ENCODE measurements at places on chromosomes 6 and 20.

DNA sequence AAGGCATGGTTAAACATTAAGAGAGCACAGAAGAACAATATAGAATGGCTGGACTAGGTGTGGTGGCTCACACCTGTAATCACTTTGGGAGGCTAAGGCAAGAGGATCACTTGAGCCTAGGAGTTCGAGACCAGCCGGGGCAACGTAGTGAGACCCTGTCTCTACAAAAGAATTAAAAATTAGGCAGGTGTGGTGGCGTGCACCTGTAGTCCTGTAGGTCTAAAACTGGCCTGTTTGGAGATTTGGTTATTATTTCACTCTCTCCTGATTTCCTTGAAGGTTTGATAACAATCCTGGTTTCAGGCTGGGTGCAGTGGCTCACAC, 15.6 kb downstream of the SRSF6 start:
- no peak for DNase-seq

GRCh38 chr6:43797919-43798318, 27.9 kb downstream of the VEGFA start:
- no peak for DNase-seq

DNA sequence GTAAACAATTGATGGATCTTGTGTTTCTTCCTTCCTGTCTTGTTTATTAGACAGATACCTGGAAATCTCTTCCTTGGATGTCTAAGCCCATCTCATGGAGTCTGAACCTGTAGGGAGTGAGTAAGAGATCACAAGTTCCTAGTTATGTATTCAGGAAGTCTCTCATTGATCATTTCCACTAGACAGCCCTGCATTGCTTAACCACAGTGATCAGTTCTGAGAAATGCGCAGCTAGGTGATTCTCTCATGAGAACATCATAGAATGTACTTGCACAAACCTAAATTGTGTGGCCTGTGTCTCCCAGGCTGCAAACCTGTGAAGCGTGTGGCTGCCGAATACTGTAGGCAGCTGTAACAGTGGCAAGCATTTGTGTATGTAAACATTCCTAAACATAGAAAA, 39.1 kb downstream of the FAM120B start:
- DNase-seq, result no peak

DNA sequence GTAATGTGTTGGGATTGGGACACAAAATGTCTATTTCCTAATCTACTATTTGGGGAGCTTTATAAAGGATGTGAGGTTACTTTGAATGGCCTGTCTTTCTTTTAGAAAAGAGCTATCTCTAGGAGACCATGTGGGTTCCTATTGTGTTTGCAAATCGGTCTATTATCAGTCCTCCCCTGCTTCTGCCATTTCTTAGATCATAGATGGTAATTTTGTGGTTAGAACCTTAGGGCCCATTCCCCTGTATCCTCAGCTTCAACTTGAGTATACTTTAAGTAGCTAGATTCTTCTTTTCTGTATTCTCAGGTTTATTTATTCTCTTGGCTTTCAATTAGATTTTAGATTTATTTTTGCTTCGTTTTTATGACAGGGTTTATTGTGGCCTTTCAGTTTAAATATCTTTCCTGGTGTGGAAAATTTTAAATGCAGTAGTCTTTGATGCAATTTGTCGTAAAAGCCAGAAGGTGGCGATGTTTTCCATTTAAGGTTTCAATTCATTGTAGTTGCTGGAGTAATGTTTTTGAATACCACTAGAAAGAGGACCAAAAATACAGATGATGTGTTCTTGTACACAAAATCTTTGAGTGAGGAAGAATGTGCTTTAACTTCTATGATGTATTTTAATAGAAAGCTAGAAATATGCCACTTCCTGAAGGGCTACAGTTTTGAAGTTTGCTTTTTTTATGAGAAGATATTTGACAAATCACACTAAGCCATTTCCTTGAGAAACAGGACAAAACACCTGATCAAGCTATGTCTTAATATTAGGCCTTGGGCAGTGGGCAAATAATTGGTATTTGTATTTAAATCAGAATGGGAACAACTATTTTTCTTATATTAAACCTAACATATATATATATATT, 20.3 kb downstream of the TBPL1 start:
- DNase-seq, result peak; percentile 17

DNA sequence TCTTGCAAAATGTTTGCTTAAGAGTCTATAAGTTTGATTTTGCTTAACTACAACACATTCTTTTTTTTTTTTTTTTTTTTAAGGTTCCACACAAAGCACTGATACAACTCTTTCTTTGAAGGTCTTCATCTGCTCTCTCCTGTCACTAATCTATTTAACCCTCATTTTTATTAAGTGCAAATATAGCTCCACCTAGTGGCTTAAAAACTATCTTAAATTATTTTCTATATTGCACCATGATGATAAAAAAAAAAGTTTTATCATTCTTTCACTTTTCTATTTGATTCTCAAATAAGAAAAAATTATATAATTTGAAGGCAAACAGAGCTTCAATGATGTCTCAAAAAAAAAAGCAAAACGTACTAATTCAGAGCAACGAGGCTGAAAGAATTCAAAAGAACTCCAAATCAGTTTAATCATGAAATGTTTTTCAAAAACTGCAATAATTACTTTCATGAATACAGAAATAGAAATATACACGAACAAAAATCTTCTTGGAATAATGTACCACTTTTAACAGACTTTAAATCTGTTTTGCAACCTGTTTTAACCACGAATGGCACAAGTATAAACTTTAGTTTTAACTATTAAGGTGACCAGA, 12.8 kb downstream of the ESF1 start:
- peak; percentile 36 for DNase-seq

GRCh38 chr6:118867181-118867580, 26.8 kb upstream of the ASF1A start:
- DNase-seq, result no peak

- no peak for DNase-seq
These were observed 112.8 kb downstream of the TBX18 start for GRCh38 chr6:84651583-84651982.

DNA sequence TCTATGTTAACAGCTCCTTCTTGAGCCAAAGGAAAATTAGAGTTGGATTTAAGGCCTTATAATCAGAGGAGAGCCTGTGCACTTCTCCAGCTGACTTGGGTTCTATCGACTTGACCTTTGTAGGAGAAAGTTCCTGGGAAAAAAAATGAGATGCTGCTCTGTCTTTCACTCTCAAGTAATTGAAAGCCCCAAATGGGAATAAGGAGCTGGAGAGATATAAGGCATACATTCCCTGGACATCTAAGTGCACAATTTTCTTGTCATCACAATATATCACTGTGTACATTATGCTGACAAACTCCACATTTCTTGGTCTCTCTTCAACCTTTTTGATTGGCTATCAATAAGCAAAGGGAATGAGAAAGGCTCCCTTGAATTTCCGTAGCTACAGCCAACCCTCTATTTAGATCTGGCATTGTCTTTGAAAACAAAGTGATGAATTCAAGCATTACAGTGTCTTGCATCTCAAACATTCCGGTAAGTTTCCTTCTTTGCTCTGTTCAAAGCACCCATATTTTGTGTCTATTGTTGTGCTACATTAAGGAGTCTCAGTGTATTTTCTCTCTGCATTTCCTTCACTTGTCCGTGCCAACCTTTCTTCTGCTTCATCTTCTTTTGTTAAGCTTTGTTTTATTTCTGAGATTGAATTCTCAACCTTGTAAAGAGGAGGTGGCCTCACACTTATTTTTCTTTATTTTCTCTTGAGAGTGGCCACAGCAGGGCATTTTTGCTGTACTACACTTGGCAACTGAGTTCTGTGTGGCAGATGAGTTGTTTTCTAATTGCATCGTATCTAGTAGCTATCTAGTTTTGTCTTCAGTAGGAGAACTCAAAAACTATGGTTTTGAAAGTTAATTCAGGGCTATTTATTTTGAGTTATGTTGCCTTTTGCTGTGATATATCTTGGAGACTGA, 450.3 kb upstream of the MAN1A1 start:
- DNase-seq, result no peak

DNA sequence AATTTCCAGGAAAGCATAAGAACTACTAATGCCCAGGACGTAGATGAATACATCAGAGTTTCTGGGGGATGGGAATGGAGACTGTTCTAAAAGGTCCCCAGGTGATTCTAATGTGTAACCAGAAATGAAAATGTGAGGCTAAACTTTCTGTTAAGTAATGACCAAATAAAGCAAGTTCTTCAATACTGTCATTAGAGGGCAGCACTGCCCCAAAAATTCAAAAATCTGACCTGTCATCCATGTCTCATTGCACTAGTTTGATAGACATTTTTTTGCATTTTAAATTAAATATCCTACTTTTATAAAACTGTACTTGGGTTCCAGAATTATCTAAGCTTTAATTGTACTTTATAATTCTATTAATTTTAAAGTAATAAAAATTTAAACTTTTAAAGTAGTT, 94.9 kb downstream of the RFX6 start:
- peak; percentile 46 for DNase-seq

- no peak for DNase-seq
These were observed 298.2 kb downstream of the SAMD5 start for GRCh38 chr6:147806697-147807096.

DNA sequence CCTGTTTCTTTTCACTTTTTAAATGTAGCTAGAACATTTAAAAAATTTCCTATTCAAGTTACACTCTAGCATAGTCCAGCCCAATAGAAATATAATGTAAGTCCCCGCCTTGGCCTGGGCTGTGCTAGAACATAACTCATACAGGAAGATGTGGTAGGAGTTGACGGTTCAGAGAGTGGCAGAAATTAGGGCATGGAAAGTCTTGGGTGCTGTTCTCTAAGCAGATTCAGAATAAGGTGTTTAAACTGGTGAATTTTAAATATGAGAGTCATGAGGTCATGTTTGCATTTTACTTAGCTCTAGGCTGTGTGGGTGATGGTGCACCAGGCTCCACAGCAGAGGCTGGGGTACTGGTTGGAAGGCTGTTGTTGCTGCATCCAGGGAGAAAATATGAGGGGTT, 256.5 kb downstream of the FARS2 start:
- no peak for DNase-seq

- DNase-seq, result no peak
These were observed 340.0 kb downstream of the ADGRB3 start for GRCh38 chr6:68975064-68975463.

DNA sequence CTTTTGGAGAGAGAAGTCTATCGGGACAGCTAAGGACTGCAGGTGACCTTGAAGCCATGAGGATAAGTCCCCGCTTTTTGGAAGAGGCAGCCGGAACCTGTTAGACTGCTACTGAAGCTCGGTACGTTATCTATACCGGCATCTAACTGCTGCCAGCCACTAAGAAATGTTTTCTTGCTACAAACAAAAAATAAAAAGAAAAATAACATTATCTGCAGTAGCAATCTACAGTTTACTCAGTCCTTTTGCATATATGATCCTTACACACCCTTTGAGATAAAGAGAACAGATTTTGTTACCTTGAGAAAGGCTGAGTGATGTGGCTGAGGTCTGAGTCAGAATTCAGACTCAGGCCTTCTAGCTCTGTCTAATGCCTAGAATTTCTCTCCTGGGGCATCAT, 314.6 kb downstream of the CDH26 start:
- DNase-seq, result no peak

DNA sequence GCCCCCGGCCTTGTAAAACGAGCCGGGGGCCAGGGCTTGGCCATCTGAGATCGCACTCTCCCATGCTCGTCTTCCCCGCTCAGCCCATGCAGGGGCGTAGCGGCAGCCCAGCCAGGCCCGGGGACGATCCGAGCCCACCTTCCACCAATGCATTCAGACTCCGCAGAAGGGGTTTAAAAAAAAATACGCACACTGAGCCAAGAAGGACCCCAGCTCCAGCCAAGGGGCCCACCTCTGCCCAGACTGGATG, 320 bp downstream of the GSTA4 start:
- DNase-seq, result no peak

Measured in NCI-H1930 (cell line).